ENCODE measurements at places on chromosomes 5 and 9.

DNA sequence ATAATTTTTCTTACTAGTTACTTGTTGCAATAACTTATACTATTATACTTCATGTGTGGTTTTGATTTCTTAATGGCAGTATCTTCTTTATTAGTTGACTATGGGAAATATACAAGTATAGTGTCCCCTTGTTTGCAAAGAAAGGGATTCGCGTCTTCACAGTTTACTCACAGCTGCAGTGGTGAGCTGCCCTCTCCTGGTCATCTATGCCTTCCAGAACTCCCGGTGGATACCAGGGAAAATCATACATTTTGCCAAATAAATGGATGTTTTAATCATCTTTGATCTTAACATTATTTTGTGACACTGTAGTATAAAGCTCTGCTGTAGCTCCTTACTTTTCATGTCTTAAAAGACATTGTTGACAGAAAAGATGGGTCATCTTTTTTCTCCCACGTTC lies 142.0 kb downstream of the ZCCHC7 start:
- DNase-seq, result no peak

- DNase-seq, result no peak
Observed at GRCh38 chr9:7375013-7375511, 424.5 kb downstream of the DMAC1 start.

- DNase-seq, result no peak
Observed at GRCh38 chr5:34791761-34792244, 47.2 kb upstream of the TTC23L start.

DNA sequence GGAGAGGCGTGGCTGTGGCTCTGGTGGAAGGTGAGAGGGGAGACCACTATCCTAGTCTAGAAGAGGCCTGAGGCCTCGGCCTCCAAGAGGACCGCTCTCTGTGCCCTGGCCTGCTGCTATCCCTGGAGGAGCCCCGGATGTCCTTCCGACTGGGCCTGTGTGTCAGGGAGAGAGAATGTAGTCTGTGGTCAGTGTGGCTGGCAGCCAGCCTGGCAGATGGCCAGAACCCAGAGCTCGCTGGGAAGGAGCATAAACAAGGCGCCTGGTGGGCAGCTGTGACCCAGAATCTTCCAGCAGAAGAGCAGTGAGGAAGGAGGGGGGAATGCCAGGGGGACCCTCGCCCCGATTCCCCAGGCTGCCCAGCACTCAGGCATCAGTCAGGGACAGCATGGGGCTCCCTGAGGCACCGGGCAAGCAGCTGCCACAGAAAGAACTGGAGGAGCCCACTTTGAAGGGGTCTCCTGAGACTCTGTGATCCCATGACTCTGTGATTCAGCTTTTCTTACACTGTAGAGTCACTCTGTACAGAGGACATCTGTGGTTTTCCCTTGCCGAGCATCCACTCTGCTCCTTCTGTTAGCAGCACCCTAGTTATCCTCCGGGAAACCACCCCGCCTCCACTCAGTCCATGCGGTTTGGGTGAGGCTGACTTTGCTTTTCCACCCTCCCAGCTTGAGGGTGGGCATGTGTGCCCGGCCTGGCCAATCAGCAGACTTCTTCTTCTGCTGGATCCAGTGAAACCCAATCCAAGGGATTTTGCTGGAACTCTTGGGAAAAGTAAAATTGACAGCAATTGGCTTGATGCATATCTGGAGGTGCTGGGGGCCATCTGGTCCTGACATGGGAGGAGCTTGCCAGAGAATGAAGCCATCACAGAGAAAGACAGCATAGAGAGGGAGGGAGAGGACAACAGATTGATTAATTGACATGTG lies 46.2 kb upstream of the PWWP2A start:
- DNase-seq, result no peak

GRCh38 chr9:88075966-88076285 lies 62.3 kb downstream of the SPATA31C2 start:
- DNase-seq, result no peak

- no peak for DNase-seq
Observed at GRCh38 chr5:162139190-162139589, 71.6 kb downstream of the GABRG2 start.

GRCh38 chr9:4921449-4921848 lies 63.6 kb upstream of the JAK2 start:
- DNase-seq, result no peak
